ENCODE measurements at places on chromosomes 16 and 17.

DNA sequence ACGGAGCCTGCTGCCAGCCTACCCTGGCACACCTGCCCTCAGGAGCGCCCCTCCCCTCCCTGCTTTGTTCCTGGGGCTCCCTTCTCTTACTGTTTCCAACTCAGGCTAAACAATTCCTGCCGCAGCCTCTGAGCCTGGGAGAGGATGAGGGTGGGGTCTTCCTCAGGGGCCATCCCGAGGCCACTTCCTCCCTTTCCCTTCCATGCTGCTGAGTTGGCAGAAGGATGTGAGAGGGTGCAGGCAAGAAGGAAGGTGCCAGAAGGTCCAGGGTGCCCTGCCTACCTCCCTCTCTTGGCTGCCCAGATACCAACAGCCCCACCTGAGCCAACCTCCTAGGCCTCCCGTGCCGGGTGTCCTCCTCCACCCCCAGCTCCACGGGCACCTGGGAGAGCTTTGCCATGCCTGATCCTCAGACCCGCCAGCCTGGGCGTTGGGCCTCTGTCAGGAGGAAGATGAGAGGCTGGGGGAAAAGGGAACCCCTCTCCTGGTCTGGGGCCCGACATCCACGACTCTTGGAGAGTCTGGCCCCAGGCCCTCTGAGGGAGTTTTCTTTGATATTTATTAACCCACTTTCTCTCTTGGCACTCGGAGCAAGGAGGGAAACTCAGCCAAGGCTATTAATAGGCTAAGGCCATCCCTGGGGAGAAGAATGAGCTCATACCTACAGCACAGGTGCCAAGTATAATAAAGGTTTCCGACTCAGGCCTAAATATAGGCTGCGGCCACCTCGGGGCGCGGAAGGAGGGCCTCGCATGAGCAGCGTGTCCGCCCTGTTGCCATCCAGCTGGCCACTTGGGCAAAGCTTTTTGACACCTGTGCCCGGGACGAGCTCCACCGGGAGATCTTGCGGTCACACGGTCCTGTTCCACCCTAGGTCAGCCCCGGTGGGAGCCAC, 232.0 kb downstream of the ENGASE start:
- no peak for DNase-seq

- DNase-seq, result no peak
These were observed 6.8 kb downstream of the KRT37 start for GRCh38 chr17:41417576-41418015.

GRCh38 chr17:76318586-76318985, 10.5 kb upstream of the QRICH2 start:
- no peak for DNase-seq

DNA sequence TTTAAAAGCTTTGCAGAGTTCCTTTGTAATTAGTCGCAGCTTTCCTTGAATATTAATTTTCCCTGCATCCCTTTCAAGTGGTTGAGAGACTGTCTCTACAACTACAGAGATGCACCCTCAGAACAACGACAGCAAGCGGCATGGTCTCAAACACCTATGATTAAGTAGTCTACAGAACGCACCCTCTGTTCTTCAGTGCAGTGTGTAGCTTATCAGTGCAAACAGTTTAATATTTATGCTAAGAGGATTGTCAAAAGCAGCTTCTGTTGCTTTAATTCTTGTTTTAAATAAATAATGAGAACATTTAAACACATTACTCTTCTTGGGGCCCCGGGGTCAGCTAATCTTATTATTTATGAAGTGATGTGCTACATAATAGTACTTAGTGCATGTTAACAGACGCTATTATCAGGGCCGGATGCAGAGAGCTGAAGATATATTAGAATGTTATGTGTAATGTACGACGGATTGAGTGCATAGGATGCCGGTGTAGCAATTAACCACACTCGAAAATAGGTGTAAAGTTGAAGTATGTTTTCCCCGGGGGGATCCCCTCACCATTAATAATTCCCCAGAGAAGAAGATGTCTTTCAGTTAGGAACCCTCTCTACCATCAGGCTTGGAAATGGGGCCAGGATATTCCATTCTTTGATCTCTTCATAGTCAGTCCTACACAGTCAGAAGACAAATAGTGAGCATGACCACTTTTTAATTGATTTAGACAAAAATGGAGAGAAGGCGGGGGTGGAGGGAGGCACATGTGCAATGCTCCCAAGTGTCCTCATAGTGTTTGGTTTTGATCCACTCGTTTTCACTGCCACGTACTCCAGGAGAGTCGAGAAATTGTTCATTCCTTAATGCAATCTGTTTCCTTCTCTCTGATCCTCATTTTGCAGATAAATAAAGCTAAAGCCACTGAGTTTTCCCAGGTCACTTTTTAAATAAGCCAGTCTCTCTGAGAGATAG, 176.3 kb downstream of the IRX3 start:
- DNase-seq, result no peak

GRCh38 chr17:64161380-64162176, 31.6 kb upstream of the ERN1 start:
- no peak for DNase-seq

Measured in activated CD4-positive, alpha-beta T cell treated with anti-CD3 and anti-CD28 coated beads, Interleukin-2, amount 50 U/mL, for 48 hours (primary cell).